Adrenal gland (tissue), 19 donors: ENCODE measurements at places on chromosomes 4 and X. TPM values are rescaled to one million over a fixed set of nuclear protein-coding genes. Genes with fewer than 3 reads are reported as not detected.

Gene ARAP2
- 6.7 TPM for total RNA-seq

Gene STARD8
- 13.9 TPM for total RNA-seq

Gene UGT2B17
- not detected for total RNA-seq

Gene NCAPG
- total RNA-seq, result 0.72 TPM

Gene PLA2G12A
- 15.9 TPM for total RNA-seq

Gene FATE1
- not detected for total RNA-seq

Gene ESX1
- not detected for total RNA-seq

Gene MAGEA12
- not detected for total RNA-seq

- DNase-seq, result no peak
Measured at GRCh38 chrX:70553516-70553915, 108.9 kb downstream of the DLG3 start.

GRCh38 chr4:44983083-44983482, 256.7 kb upstream of the GNPDA2 start:
- no peak for DNase-seq

- DNase-seq, result no peak
Measured at GRCh38 chr4:71379126-71379525, 40.3 kb downstream of the SLC4A4 start.

GRCh38 chr4:13701937-13702446, 74.5 kb upstream of the BOD1L1 start:
- DNase-seq, result no peak

GRCh38 chrX:29992083-29992482, 223.3 kb upstream of the MAGEB2 start:
- DNase-seq, result no peak

- peak; percentile 45 for DNase-seq
Measured at GRCh38 chrX:13689741-13690211, 848 bp downstream of the RAB9A start.

DNA sequence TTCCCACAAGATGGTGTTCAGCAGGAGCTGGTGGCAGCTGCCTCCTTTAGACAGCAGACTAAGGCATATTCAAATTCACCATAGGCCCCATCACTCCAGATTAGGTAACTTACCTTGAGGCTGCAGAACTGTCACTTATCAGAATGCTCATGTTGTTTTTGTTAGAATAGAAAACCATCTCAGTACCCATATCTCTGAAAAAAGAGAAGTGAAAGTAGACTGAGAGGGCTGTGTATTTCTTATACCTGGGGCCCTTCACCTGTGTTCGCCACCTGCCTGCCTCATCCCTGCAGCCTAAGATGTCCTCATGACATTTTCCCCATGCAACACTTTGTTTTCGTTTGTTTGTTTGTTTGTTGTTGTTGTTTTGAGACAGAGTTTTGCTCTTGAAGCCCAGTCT, 32.9 kb upstream of the SPRY1 start:
- no peak for DNase-seq

DNA sequence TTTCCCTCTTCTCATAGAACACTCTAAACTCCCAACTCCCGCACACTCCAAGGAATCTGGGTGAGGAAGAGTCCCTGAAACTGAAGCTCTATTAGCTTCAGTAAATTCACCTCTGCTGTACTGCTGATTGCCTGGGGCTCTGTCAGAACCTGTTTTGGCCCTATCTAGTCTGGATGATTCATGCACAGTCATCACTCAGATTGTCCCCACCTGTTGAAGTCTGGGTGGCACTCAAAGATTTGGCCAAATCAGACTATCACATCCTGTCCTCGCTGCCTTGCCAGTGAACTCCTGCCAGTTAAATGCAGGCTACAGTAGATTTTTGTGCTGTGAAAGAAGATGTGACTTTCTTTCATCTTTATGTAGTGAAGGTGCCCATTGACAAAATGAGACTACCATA, 63.5 kb upstream of the EMCN start:
- DNase-seq, result no peak

GRCh38 chr4:85722807-85723206, 247.9 kb downstream of the ARHGAP24 start:
- no peak for DNase-seq

DNA sequence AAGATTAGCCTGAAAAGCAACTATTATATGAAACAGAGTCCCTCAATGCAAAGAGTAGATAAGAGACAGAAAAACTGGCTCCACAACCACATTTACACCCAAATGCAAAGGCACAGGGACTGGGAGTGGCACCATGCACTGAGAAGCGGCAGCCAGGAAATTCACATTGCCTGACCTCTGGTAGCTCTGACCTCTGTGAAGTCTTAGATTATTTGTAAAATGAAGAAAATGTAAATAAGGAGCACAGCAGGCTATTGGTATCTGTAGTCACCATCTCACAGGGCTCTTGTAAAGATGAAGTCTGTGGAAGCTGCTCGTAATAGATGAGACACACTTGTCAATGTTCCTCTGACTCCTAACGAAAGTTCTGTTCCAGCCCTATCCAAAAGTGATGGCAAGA, 69.7 kb downstream of the FAT1 start:
- no peak for DNase-seq

- no peak for DNase-seq
Measured at GRCh38 chr4:149344436-149344835, 471.2 kb downstream of the IQCM start.

DNA sequence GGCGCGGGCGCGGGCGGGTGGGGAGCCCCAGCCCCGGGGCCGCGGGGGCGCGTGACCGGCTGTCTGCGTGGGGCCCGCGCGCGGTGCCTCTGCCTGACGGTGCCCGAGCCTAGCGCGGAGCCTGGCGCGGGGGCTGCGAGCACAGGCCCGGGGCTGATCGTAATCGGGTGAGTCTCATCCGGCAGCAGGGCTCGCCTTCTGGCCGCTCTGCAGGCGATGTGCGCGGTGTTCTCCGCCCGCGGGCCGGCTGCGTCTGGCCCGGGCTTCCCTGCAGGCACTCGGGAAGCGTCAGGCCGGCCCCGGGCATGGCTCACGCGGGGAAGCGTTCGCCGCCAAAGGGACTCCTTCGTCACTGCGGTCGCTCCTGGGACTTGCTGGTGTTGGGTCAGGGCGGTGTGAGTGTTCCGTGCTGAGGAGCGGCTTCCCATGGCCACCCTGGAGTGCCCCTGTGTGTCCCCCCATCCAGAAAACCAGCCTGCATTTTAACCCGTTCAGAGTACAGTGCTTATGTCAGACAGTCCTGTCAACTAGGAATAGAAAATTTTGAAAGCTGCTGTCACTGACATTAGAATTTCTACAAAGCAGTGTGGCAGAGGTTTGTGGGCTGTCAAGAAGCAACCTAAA, 40.6 kb downstream of the FAM149A start:
- peak; percentile 78 for DNase-seq

DNA sequence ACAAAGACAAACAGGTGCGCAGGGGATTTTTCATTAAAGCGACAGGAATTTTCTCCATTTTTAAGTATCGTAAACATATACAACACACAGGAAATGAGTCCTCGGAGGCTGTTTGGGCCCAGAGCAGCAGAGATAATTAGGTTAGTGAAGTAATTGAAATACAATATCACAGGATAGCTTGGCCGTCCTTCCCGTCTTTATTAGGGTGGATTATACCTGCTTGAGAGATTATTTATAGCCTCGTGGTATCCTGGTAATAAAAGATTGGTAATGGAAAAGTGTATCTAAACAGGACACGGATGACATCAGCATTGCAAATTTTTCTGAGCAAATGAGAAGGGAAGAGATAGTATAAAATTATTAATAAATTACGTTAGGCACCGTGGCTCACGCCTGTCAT, 68.2 kb downstream of the CRLF2 start:
- no peak for DNase-seq

GRCh38 chr4:156954587-156954986, 17.0 kb downstream of the PDGFC start:
- DNase-seq, result no peak

DNA sequence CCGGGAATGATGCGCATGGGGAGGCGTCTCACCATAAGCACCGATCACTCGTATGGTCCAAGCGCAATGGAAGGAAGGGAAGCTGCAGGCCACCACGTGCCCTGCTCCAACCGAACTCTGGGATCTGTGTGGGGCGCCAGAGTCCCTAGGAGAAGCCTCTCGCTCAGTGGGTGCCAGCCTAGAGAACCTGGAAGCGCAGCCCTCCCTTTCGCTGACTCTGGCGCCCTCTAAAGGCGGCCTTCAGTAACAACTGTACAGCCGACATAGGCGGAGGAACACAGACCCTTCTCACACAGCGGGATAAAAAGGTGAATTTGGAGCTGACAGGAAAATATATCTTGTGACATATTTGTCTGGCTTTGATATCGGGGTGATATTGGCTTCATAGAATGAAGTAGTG, 76.0 kb downstream of the INTS6L start:
- DNase-seq, result peak; percentile 18

DNA sequence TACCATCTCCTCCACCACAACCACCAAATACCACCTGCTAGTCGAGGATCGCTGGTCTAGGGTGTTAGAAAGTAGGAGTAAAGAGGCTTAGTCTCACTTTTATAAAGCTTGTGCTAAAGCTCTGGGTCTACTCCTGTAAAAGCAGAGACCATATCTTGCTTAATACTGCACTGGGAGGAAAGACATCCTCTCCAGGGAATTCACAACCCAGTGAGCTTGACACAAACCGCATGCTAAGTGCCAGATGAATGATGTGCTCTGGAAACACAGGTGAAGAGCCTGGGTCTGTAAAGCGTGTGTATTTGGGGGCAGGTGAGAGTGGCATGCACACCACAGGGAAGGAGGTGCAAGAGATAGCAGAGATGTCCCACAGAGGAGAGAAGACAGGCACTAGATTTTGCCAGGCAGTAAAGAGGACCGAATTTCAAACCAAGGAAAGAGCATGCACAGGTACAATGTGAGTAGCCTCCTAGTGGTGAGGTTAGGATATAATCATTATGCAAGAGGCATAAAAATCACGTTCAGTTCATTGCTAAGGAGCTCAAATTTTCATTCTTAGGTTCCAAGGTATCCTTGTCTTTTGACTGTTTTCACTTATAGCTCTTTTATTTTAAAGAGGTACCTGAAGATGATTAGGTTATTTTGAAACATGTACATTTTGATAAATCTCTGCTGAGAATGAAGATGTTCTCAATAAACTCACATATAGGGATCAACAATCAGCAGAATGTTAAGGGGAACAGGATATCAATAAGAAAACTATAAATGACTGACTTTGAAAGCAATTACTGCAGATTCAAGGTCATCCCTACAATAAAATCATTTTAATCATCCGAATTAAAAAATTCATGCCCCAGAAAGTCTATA, 20.7 kb downstream of the TAPT1 start:
- DNase-seq, result no peak

DNA sequence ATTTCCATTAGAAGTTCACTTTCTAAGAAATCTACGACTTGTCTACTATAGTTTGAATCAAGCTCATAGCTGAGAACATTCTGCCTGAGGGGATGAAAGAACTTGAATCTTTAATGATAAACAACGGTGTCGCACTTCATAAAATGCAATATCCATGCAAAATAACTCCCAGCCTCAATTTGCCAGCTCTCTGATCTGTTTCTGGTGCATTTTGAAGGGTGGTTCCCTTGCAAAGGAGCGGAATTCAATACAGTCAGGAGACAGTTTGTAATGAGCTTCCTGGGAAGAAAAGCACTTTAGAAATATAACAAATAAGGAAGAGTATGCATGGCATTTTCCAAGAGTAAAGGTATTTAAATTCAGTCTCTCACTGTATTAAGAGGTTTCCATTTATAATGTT, 80.0 kb downstream of the PCYT1B start:
- no peak for DNase-seq

DNA sequence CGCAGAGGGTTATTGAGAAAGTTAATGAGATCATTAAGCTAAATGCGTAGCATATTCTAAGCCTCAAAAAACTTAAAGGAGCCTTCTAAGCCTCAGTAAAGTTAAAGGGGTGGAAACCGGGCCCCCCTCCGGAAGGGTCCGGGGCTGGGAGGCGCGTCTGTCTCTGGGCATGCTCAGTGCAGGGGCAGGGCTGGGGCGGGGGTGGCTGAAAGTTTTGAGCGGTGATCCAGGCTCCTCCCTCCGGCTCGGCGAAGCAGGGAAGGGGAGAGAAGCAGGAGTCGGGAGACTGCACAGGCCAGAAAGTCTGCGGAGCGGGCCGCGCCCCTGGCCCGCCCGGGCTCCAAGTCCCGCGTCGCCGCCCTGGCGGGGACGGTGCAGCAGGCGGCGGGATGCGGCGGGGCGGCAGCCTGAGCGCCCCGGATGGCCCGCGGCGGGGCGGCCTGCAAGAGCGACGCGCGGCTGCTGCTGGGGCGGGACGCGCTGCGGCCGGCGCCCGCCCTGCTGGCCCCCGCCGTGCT, at the start of gene EVC:
TSS of gene EVC (plus strand) at position 241 of the 518 bp plus-strand sequence. CDS start at position 421, 180 bp downstream.
- DNase-seq, result peak; percentile 61

DNA sequence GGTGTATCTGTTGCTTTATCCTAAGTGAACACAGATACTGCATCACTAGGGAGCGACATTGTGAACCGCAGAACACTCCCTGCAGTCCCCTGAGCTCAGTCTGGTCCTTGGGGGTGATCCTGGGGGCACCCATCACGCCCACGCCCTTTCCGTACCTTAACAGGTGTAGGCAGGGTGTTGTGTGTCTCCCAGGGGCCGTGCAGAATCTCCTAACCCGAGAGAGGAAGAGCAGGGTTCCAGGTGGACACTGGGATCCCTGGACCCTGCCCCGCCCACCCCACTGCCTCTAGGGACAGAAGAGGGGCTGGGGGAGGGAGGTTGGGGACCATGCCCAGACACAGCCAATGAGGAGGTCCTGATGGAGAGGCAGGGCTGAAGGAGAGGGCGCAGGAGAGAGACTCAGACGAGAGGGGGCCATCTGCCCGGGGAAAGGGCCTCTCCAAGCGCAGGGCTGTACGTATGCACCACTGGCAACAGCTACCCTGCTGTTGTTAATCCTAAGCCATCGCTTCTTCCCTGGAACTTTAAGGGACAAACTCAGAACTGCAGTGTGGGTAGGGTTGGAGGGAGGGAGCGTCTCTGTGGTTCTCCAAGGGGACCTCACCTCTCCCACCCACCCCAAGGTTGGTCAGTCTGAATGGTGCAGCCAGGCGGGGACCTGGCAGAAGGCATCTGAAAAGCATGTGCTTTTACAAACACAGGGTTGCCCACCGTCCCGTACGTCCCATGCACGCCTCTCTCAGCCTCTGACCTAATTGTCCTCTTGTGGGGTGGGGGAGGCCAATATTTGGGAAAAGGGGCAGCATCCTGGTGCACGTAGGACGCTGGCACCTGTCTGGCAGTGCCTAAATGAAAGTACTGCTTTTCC, 2.5 kb downstream of the P2RY8 start:
- DNase-seq, result peak; percentile 25

DNA sequence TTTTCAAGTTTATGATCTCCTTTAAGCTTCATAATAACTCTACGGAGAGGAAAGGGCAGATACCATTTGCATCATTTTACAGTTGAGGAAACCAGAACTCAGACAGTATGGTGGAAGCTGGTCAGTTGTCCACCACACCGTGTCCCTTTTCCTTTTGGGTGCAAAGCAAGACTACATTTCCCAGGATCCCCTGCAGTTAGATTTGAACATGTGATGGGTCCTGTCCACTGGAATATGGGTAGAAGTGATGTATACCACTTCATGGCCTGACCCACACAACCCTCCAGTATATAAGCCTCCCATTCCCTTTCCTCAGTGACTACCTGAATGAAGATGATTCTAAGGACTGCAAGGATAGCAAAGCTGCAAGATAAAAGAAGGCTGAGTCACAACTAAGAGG, 74.7 kb downstream of the BEND2 start:
- no peak for DNase-seq
